ENCODE measurements at places on chromosomes 1 and 21.

GRCh38 chr1:212953321-212953720, 3.0 kb downstream of the VASH2 start:
- DNase-seq, result no peak

GRCh38 chr1:160537714-160538665, 14.9 kb upstream of the SLAMF6 start:
- DNase-seq, result no peak

GRCh38 chr1:244636488-244637259, 16.3 kb upstream of the DESI2 start:
- DNase-seq, result no peak

- DNase-seq, result no peak
These were observed 93.4 kb downstream of the CD58 start for GRCh38 chr1:116477429-116477828.

GRCh38 chr1:198316546-198317100, 159.8 kb downstream of the NEK7 start:
- no peak for DNase-seq

GRCh38 chr1:40840526-40841323, 21.4 kb downstream of the CITED4 start:
- DNase-seq, result no peak

DNA sequence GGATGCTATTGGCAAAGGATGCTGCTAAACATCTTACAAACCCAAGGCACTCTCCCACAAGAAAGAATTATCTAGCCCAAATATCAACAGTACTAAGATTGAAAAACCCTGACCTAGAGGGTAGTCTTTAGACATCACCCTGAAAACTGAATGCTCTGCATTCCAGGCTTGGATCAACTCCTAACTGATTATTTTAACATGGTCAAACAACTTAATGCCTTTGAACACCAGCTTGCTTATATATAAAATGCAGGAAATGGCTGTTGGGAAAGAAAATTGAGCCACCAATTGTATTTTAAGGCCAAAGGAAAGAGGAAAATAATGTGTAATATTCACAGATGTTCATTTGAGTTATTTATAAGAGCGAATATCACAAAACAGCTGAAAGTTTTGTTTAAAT, 72.2 kb upstream of the C1orf87 start:
- no peak for DNase-seq

GRCh38 chr1:43285269-43285990, at the start of gene C1orf210:
Gene C1orf210 (minus strand): TSS chr1:43285581. CDS start chr1:43283270, 2,311 bp downstream.
- no peak for DNase-seq

DNA sequence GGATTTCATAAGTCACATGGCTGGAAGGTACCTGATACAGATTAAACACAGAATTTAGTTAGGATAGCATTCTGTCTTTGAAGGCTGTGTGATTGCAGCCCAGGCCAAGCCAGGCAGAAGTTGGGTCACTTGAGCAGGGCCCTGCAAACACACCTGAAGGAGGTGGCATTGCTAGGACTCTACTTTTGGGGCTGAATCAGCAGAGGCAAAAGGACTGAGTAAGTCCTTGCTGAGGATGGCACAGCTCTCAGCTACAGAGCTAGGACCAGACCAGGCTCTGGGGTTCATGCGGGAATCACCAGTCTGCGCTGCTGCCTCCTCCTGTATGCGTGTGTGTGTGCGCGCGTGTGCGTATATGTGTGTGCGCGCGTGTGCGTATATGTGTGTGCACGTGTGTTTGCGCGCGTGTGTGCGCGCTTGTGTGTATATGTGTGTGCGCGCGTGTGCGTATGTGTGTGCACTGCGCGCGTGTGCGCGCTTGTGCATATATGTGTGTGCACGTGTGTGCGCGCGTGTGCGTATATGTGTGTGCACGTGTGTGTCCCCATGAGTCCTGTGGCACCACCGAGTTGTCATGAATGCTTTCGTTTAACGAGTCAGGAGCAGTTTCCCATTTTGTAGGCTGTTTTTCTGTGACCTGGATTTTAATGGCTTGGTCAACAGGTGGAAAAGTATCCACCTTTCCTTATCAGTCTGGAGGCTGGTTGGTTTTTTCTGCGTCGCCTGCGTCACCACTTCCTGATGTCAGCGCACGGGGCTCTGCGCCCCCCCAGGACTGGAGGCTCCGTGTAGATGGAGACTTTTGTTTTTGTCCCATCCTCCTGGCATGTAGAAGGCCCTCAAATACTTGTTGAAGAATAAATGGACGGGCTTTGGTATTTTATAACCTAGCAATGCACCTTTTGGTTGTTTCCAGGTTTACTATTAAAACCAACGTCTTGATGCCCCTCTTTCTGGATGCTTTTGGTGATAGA, 34.7 kb downstream of the ADARB1 start:
- no peak for DNase-seq

GRCh38 chr1:229344139-229344538, 1.3 kb upstream of the CCSAP start:
- DNase-seq, result no peak

- no peak for DNase-seq
These were observed 11.2 kb upstream of the RXRG start for GRCh38 chr1:165456114-165456513.

GRCh38 chr1:17833661-17834501, 78.7 kb downstream of the ACTL8 start:
- DNase-seq, result no peak

- DNase-seq, result no peak
These were observed 14.7 kb downstream of the XPR1 start for GRCh38 chr1:180646547-180646946.

DNA sequence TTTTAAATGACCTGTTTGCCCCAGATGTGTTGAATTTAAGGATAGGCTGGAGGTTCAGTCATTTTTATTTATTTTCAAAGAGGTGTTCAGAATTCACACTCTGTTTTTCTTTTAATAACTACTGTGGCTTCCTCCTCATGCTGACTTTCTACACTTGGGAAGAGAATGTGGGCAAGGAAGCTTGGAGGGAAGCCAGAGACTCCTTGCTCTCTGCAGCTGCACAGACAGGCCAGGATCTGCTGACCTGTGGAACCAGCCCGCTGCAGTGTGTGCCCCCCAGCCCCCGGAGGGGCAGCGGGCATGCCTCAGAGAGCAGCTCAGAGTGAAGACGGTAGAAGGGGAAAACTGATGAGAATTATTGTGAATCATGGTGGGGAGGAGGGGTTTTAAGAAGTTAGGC, 16.9 kb downstream of the MGST3 start:
- no peak for DNase-seq

Measured in stimulated activated CD4-positive, alpha-beta T cell treated with anti-CD3 and anti-CD28 coated beads, TNF-alpha, amount 100 ng/mL, for 48 hours (primary cell).